ENCODE measurements at places on chromosomes 1 and 21.

DNA sequence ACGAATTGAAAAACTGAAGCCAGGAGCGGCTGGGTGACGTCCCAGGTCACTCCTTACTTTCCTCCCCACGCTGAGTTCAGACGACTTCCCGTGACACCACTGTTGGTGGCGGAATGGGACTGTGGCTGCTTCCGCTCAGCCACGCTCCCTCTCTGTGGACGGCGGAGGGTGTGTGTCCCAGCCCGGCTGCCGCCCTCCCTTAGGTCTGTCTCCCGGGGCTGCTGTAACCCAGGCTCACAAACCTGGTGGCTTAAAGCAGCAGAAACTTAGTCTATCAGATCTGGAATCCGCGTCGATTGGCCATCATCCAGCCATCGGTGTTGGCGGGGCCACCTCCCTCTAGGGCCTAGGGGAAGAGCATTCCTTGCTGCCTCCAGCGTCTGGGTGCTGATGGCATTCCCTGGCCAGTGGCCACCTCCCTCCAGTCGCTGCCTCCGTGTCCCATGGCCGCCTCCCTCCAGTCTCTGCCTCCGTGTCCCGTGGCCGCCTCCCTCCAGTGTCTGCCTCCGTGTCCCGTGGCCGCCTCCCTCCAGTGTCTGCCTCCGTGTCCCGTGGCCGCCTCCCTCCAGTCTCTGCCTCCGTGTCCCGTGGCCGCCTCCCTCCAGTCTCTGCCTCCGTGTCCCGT is 17.5 kb downstream of the TRPM2 start:
- DNase-seq: no peak

GRCh38 chr1:43564551-43565348 is 34.1 kb downstream of the PTPRF start:
- DNase-seq: no peak

GRCh38 chr21:33686386-33686785 is 44.1 kb downstream of the ITSN1 start:
- DNase-seq: no peak

DNA sequence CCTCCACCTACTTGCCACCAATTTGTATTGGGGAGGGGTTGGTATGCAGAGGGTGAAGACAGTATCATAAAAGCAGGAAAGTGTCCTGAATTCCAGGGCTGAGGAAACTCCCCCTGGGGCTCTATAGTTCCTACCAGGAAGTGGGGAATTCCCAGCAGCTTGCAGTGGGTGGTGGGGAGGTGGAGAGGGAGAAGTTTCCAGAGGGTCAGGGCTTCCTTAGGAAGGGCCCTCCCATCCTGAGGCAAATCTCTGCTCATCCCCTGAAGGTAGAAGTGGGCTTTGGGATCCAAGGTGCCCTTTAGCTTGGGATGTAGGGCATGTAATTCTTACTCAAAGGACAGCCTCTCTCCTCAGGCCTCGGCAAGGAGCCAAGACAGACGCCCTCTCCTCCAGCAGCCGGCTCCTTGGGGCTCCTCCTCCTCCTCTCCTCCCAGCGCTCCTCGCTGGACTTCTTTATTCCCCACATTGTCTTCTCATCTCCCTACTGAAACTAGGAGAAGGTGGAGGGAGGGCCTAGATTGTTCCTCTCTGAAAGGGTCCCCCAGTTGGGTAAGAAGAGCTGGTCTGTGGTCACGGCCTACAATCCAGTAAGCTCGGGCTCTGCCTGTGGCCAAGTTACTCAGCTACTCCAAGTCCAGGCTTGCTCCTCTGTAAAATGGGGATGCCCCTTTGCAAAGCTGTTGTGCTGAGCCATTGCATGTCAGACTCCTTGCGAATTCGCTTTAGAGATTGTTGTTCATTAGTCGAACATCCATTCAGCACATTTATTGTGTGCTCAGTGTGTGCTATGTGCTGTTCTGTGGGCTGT is 17.9 kb upstream of the CSF1 start:
- DNase-seq: no peak

GRCh38 chr1:42941640-42942330 is 16.9 kb downstream of the SLC2A1 start:
- no peak for DNase-seq

DNA sequence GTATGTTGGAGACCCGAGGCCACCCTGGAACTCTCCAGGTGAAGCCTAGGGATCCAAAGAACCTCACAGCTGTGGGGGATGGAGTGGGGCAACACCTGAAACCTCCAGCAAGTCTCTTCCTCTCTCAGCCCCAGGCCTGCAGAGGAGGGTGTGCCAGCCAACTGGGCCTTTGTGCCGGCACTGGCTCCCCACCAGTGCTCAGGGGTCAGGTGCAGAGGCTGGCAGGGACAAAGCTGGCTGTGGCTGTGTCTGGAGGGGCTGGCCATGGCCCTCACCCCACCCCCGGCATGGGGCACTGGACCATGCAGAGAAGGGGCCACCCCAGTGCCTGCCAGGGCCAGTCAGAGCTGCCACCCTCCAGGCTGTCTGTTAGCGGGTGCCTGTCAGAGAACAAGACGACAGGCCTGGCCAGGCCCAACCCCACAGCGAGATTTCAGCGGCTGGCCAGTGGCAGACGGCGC is 3.9 kb downstream of the COL18A1 start:
- no peak for DNase-seq

DNA sequence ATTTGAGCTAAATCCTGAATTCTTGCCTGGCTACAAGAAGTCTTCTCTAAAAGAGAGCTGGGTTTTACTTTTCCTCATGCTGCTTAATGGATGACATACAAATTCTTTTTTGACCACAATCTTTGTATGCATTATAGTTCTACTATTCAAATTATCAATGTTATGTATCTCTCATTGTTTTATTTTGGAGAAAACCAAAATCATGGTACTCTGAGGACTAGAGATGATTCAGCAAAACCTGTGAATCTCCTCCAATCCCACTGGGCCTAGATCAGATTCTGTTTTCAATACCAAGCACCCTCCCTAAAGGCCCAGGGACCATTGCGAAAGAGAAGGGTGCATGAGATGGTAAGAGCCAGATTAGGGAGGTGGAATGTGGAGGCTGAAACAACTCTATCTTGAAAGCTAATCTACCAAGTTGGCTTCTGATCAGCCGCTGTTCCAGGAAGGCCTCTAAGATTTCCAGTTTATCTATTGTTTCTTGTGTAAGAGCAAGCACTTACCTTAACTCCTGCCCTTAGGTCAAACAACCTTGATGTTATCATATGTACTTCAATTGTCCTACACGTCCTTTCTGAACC is 547.2 kb downstream of the PLPP3 start:
- no peak for DNase-seq

- no peak for DNase-seq
These were observed 16.1 kb downstream of the WLS start for GRCh38 chr1:68216089-68216772.

DNA sequence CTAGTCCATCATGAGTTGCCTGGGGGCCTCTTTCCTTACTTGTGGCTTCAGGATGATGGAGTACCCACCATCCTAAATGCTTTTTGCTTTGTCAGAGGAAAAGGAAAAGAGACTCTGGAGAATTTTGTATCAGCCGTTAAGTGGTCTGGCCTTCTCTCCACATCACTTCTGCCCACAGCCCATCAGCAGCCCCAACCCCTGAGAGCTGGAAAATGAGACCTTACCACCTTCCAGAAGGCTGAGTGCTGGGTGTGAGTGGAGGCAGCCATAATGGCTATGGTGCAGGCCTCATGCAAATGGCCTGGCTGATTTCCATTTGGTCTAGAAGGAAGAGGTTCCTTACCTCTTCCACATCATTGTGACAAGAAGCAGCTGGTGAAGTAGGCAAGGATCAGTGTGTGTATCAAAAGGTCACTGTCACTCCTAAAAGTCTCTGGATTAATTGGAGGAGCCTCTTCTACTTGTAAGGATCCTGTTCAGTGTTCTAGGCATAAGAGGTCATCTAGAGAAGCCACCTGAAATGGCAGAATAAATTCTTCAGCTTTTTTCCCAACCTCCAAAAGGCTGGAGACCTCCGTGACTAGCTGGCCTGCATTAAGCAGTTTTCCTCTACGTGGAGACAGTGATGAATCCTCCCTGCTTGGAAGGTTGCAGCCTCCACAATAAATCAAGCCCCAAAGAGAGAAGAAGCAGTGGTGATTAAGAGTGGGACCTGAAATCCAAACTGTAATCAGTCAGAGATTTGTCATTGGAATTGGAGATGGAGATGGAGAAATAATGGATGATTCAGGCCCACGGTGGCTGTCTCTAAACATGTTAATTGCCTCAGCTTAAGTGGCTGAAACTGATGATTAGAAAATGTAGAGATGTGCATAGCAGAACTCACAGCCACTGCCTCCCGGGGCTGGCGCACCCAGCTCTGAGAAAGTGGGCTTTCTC is 111.5 kb downstream of the CNIH3 start:
- no peak for DNase-seq

DNA sequence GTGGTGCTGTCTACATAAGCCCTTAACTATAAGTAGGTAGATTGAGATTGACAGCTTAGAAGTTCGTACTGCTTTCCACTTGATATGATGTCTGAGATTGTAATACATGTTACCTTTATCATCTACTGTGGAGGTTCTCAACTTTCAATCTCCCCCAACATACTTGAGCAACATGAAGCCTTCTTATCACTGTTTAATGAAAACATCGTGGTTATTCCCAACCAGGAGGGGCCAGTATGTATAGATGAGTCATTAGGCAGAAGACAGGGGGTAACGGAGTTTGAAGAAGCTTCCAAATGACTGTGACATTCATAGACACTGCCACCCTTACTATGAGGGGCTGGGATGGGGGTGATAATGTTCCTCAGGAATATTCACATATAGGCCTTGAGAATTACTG is 36.0 kb downstream of the CENPF start:
- no peak for DNase-seq

GRCh38 chr1:222443566-222443965 is 104.3 kb downstream of the HHIPL2 start:
- DNase-seq: no peak

DNA sequence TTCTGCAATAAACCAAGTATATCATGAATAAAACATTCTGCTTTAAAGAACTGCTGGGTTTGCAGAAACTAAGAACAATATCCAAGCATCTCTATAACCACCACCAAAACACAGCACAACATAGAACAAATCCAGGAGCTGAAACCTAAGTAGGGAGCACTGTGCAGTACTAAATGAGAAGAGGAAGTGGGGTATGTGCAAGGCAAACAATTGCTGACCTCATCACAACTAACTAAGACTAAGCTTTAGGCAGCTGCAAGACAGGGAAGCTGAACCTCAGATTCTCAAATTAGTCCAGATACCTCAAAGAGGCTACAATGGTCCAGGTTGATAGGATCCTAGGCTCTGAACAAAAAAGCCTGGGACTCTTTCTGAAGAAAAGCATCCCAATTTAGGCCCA is 172.6 kb downstream of the SLC44A5 start:
- no peak for DNase-seq

DNA sequence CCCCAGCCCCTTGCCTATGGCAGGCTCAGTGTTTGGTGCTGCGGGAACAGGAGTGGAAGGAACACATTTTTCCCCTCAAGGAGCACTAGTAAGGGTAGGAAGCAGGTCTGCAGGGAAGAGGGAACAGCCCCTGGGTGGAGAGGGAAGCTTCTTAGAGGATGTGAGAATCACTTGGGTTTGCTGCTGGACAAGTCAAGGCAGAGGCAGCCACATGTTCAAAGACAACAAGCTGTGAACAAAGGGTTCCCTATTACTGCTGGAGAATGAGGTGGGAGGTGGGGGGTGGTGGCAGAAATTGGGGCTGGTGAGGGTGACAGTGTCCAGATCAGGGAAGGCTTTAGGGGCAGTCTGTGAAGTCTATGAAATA is 24.8 kb upstream of the CITED4 start:
- no peak for DNase-seq

- no peak for DNase-seq
These were observed 31.1 kb downstream of the ERI3 start for GRCh38 chr1:44323947-44324346.

GRCh38 chr1:175564119-175564518 is 179.3 kb downstream of the TNR start:
- no peak for DNase-seq

DNA sequence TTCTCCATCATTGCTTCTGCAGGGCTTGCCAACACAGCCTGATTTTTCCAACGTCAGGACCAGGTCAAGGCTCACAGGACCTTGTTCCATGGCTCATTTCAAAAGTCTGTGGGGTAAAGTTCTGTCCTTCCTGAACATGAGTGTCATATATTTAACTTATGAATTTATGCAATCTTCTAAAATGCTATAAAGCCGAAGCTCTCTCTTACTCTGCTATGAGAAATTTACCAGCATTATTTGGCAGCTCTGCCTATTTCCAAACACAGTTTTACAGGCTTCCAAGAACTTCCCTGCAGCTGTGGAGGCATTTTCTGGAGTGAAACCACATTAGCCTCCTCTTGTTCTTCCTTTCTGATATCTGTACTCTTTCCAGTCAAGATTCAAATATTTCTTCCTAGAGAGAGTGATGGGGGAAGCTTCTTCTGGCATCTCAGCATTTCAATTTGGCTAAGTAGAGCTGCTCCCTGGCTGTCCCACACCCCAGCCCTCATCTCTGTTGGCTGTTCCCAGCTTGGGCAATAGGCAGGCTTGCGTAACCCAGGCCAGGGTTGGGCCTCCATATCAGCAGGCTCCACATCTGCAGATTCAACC is 15.6 kb upstream of the HMGCS2 start:
- no peak for DNase-seq

- DNase-seq: no peak
These were observed 53.0 kb downstream of the MAB21L3 start for GRCh38 chr1:116164150-116164549.

DNA sequence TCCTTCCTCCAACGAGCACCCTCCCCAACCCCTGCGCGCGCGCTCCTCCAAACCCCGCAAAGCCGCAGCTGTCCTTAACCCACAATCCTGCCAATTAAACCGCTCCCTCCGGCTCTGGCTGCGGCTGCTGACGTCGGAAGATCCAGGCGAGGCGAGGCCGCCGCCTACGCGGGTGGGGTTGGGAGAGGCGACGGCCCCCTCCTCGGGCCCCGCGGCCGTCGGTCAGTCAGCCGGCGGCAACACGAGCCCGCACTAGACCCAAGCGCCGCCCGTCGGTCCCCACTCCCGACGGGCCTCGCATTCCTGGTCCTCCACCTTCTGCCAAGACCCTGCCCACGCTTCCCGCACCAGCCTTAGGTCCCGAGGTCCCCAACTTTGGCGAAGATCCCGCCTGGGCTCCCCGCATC is 75.4 kb downstream of the VWA5B1 start:
- DNase-seq: no peak

- no peak for DNase-seq
These were observed 418.5 kb upstream of the RUNX1 start for GRCh38 chr21:35467566-35467965.

DNA sequence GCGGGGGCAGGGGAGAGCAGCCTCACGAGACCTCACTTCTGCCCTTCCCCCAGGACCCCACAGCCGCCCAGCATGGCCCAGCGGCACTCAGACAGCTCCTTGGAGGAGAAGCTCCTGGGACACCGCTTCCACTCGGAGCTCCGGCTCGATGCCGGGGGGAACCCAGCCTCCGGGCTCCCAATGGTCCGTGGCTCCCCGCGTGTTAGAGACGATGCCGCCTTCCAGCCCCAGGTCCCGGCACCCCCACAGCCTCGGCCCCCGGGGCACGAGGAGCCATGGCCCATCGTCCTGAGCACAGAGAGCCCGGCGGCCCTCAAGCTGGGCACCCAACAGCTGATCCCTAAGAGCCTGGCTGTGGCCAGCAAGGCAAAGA is 8.5 kb downstream of the ARHGEF16 start:
- DNase-seq: no peak

- DNase-seq: no peak
These were observed 19.6 kb downstream of the CA6 start for GRCh38 chr1:8965121-8965820.

All from stimulated activated CD8-positive, alpha-beta memory T cell treated with anti-CD3 and anti-CD28 coated beads, Interleukin-2, amount 100 ng/mL, for 1 hour (primary cell).